ENCODE measurements at places on chromosomes 1 and 21. TPM values are rescaled to one million over a fixed set of nuclear protein-coding genes. Genes with fewer than 3 reads are reported as not detected.

The ERICH3 gene
- polyA plus RNA-seq, result 16.0 TPM

The SASS6 gene
- 5.3 TPM for polyA plus RNA-seq

GRCh38 chr1:16091296-16091695, 17.8 kb upstream of the FAM131C start:
- no peaks in the 10 kb centered on the region for H3K27me3 ChIP-seq
- H3K27ac ChIP-seq, result no peak overlapping the region
- H3K4me1 ChIP-seq, result peaks cover 6% of the 10 kb centered on the region
- H3K36me3 ChIP-seq, result no peaks in the 10 kb centered on the region
- no peak overlapping the region for H3K4me3 ChIP-seq

DNA sequence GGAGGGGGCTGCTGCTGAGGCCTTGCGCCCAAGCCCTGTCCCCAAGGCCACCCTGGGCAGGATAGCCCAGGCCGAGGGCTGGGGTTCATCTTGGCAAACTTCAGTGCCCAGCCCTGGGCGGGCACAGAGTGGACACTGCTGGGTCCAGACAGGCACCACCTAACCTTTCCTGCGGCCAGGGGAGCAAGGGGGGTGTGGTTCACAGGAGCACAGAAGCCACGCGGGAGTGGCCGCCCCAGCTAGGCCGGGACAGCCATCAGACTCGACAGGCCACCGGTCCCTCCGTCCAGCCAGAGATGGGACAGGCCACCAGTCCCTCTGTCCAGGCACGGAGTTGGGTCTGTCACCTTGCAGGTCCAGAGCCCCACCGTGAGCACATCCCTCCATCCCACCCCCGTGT, 28.9 kb downstream of the ARHGEF16 start:
- H3K27ac ChIP-seq, result no peak overlapping the region
- H3K4me3 ChIP-seq, result no peak overlapping the region
- H3K36me3 ChIP-seq, result no peaks in the 10 kb centered on the region
- H3K27me3 ChIP-seq, result no peaks in the 10 kb centered on the region

- no peaks in the 10 kb centered on the region for H3K36me3 ChIP-seq
- no peak overlapping the region for H3K4me3 ChIP-seq
- no peak for DNase-seq
- H3K27me3 ChIP-seq, result no peaks in the 10 kb centered on the region
- H3K4me1 ChIP-seq, result no peaks in the 10 kb centered on the region
Observed at GRCh38 chr1:229941160-229941559, 125.9 kb upstream of the GALNT2 start.
